Astrocyte (in vitro differentiated cells and primary cell): ENCODE measurements at places on chromosomes 7 and 10. TPM values are rescaled to one million over a fixed set of nuclear protein-coding genes. Genes with fewer than 3 reads are reported as not detected.

Gene ADCY1
- 1.2 and 1.6 TPM in 2 replicates for total RNA-seq

Gene NOS3
- total RNA-seq, result 1.8 and 2.0 TPM in 2 replicates

- DNase-seq, result no peak
- H3K4me1 ChIP-seq, result no peaks in the 10 kb centered on the region
- no peak overlapping the region for H3K4me3 ChIP-seq
These were observed 146.3 kb upstream of the EEPD1 start for GRCh38 chr7:36006636-36007229.

- H3K4me3 ChIP-seq, result no peak overlapping the region
- no peaks in the 10 kb centered on the region for H3K36me3 ChIP-seq
- peaks cover 19% of the 10 kb centered on the region for H3K4me1 ChIP-seq
- H3K27me3 ChIP-seq, result no peaks in the 10 kb centered on the region
These were observed 83.4 kb downstream of the ZRANB1 start for GRCh38 chr10:125025341-125025740.

- H3K36me3 ChIP-seq, result no peaks in the 10 kb centered on the region
- DNase-seq, result no peak
- H3K27me3 ChIP-seq, result no peaks in the 10 kb centered on the region
These were observed 70.1 kb upstream of the CABCOCO1 start for GRCh38 chr10:61592581-61592980.

DNA sequence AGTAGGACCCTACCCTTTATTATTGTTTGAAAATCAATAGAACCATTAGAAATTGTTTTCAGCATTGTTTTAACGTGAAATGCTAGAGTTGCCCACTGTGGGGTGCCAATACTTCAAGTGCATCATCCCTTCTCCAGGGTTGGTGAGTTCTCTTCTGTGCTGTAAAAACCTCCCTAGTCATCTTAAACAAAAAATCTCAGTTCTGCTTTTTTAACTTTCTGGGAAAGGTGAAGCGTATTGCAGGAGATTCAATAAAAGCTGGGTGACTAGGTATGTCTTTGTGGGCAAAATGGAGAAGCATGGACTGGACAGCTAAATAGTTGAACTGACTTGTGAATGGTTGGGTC, 699.1 kb downstream of the SUGCT start:
- no peaks in the 10 kb centered on the region for H3K4me1 ChIP-seq
- no peak overlapping the region for H3K27ac ChIP-seq
- no peak overlapping the region for H3K4me3 ChIP-seq
- H3K36me3 ChIP-seq, result no peaks in the 10 kb centered on the region
- peak; percentile 20 for DNase-seq

GRCh38 chr7:42103456-42103855, 133.6 kb downstream of the GLI3 start:
- H3K4me1 ChIP-seq, result peaks cover 7% of the 10 kb centered on the region
- no peak overlapping the region for H3K27ac ChIP-seq
- no peaks in the 10 kb centered on the region for H3K27me3 ChIP-seq
- no peak for DNase-seq

DNA sequence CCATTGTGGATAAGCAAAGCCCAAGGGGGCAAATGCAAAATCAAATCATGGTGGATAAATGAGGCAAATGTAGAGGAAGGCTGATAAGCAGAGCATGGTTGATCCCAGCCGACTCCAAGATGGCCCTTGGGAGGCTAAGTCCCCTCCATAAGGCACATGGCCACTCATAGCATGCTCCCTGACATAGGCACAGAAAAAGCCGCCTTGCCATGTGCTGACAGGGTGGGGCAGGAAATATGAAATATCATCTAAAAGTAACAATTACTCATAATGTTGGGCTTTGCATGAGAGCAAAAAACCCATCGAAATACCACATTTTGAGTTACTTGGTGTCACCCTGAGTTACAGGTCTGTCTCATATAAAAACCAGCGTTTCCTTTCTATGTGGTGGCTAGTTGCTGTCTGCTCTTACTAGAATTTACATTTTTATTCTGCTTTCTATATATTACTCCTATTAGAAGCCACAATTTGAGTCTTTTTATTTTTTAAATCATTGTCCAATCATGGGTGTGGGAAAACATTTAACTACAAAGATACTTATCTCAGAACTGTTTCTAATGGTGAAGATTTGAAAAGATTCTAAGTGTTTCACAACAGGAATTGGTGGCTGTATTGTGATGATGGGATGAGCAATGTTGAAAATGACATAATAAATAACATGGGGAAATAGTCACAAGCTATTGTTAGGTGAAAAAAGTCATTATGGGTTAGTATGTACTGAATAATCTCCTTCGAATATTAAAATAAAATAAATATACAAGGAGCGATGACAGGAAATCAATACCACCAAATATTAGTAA, 102.7 kb downstream of the CUBN start:
- H3K27ac ChIP-seq, result peak overlapping the region; percentile 98
- no peaks in the 10 kb centered on the region for H3K36me3 ChIP-seq
- DNase-seq, result no peak
- H3K27me3 ChIP-seq, result no peaks in the 10 kb centered on the region
- no peak overlapping the region for H3K4me3 ChIP-seq
- peaks cover 58% of the 10 kb centered on the region for H3K4me1 ChIP-seq

DNA sequence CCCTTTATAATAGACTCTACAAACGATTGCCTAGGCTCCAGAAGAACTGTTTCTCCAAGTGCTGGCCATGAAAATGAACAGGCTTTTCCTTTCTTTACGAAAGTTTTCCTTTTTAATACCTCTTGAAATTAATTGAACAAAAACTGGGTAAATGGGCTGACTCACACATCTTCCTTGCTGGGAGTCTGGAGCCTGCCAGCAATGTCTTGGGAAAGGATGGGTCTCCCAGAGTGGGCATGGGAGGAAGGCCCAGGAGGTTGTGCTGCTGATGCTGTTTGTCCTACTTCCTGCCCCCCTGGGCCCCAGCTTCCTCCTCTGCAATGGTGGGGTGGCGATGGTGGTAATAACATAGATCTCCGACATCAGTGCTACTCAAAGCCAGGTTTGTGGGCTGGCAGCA, 174.1 kb downstream of the RPS24 start:
- H3K4me3 ChIP-seq, result no peak overlapping the region
- peaks cover 9% of the 10 kb centered on the region for H3K4me1 ChIP-seq
- H3K36me3 ChIP-seq, result no peaks in the 10 kb centered on the region
- no peak overlapping the region for H3K27ac ChIP-seq
- H3K27me3 ChIP-seq, result peaks cover 4% of the 10 kb centered on the region
- no peak for DNase-seq

DNA sequence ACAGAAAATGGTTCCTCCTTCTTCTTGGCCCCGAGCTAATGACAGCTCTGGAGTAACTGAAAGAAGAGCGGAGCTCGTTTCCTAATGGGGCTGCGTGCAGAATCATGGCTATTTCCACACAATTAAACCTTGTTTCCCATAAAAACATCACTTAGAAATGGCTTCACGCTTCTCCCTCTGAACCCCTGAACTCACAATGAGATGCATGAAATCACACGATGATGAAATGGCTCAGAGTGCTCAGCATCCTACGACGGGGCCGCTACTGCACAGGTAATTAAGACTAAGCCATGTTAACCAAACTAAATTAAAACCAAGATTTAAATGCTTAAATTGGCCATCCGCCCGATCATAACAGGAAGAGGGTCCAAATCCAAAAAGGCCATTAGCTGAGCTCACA, 80.0 kb upstream of the DNAAF5 start:
- no peaks in the 10 kb centered on the region for H3K27me3 ChIP-seq
- no peak overlapping the region for H3K4me3 ChIP-seq
- DNase-seq, result no peak
- no peaks in the 10 kb centered on the region for H3K36me3 ChIP-seq
- H3K4me1 ChIP-seq, result no peaks in the 10 kb centered on the region

GRCh38 chr7:121519548-121520521, 123.7 kb upstream of the FAM3C start:
- no peaks in the 10 kb centered on the region for H3K36me3 ChIP-seq
- no peak overlapping the region for H3K4me3 ChIP-seq
- no peak overlapping the region for H3K27ac ChIP-seq
- no peak for DNase-seq

Gene DNAJC12
- total RNA-seq, result 1.7 and 2.1 TPM in 2 replicates

Gene FBXL13
- total RNA-seq, result 1.2 and 1.6 TPM in 2 replicates

DNA sequence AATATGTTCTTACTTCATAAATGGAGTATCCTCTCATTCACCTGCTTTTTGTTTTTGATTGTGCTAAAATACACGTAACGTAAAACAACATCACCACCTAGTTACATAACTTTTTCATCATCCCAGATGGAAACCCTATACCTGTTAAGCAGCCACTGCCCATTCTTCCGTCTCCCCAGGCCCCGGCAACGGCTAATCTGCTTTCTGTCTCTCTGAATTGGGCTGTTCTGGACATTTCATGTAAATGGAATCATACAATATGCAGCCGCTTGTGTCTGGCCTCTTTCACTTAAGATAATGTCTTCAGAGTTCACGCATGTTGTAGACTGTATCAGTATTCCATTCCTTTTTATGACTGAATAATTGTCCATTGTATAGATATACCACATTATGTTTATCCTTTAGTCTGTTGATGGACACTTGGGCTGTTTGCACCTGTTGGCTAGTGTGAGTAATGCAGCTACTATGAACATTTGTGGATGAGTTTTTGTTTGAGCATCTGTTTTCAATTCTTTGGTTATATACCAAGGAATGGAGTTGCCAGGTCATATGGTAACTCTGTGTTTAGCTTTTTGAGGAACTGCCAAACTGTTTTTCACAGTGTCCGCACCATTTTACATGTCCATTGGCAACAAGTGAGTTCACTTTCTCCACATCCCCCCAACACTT, 14.1 kb upstream of the SUN1 start:
- no peaks in the 10 kb centered on the region for H3K27me3 ChIP-seq
- peaks cover 15% of the 10 kb centered on the region for H3K4me1 ChIP-seq
- H3K36me3 ChIP-seq, result no peaks in the 10 kb centered on the region
- no peak overlapping the region for H3K4me3 ChIP-seq

- no peak for DNase-seq
- no peaks in the 10 kb centered on the region for H3K4me1 ChIP-seq
- no peak overlapping the region for H3K27ac ChIP-seq
- no peaks in the 10 kb centered on the region for H3K27me3 ChIP-seq
- no peaks in the 10 kb centered on the region for H3K36me3 ChIP-seq
These were observed 305.2 kb upstream of the PRKCQ start for GRCh38 chr10:6885284-6885683.

Gene MEOX2
- total RNA-seq, result not detected in 2 replicates

Gene PRR15
- 7.2 and 11.1 TPM in 2 replicates for total RNA-seq

- H3K36me3 ChIP-seq, result no peaks in the 10 kb centered on the region
- DNase-seq, result no peak
- H3K4me1 ChIP-seq, result no peaks in the 10 kb centered on the region
- no peak overlapping the region for H3K4me3 ChIP-seq
- no peak overlapping the region for H3K27ac ChIP-seq
These were observed 312.4 kb upstream of the DGKB start for GRCh38 chr7:15214976-15215375.

Gene LRRC27
- 7.8 and 8.0 TPM in 2 replicates for total RNA-seq

Gene NPTX2
- 2.4 and 4.2 TPM in 2 replicates for total RNA-seq

Gene UCN3
- total RNA-seq, result not detected in 2 replicates

GRCh38 chr7:3246651-3247050, 54.4 kb upstream of the SDK1 start:
- DNase-seq, result no peak
- no peak overlapping the region for H3K27ac ChIP-seq
- H3K27me3 ChIP-seq, result no peaks in the 10 kb centered on the region
- peaks cover 18% of the 10 kb centered on the region for H3K4me1 ChIP-seq
- no peak overlapping the region for H3K4me3 ChIP-seq

Gene ZNF33A
- total RNA-seq, result 8.4 and 11.6 TPM in 2 replicates

GRCh38 chr7:66426996-66427395, 201.7 kb upstream of the KCTD7 start:
- peak; percentile 10 for DNase-seq
- no peak overlapping the region for H3K4me3 ChIP-seq
- no peaks in the 10 kb centered on the region for H3K27me3 ChIP-seq
- no peaks in the 10 kb centered on the region for H3K36me3 ChIP-seq
- peaks cover 4% of the 10 kb centered on the region for H3K4me1 ChIP-seq

Gene ITGB1
- total RNA-seq, result 2,575 and 2,956 TPM in 2 replicates

- peaks cover 4% of the 10 kb centered on the region for H3K4me1 ChIP-seq
- H3K27ac ChIP-seq, result peak overlapping the region; percentile 99
- DNase-seq, result peak; percentile 71
- H3K36me3 ChIP-seq, result no peaks in the 10 kb centered on the region
- no peak overlapping the region for H3K4me3 ChIP-seq
- H3K27me3 ChIP-seq, result no peaks in the 10 kb centered on the region
These were observed 14.8 kb upstream of the ZMIZ2 start for GRCh38 chr7:44733708-44734481.

- DNase-seq, result no peak
- H3K36me3 ChIP-seq, result no peaks in the 10 kb centered on the region
- no peak overlapping the region for H3K27ac ChIP-seq
- H3K4me1 ChIP-seq, result peaks cover 21% of the 10 kb centered on the region
- H3K4me3 ChIP-seq, result no peak overlapping the region
These were observed 82.2 kb upstream of the HABP2 start for GRCh38 chr10:113470372-113471240.

GRCh38 chr7:49762666-49763065, 10.8 kb upstream of the VWC2 start:
- H3K4me3 ChIP-seq, result no peak overlapping the region
- no peaks in the 10 kb centered on the region for H3K4me1 ChIP-seq
- H3K27ac ChIP-seq, result no peak overlapping the region
- H3K27me3 ChIP-seq, result no peaks in the 10 kb centered on the region
- H3K36me3 ChIP-seq, result no peaks in the 10 kb centered on the region

- peak; percentile 90 for DNase-seq
- H3K36me3 ChIP-seq, result no peaks in the 10 kb centered on the region
- H3K4me1 ChIP-seq, result peaks cover 26% of the 10 kb centered on the region
- no peak overlapping the region for H3K27ac ChIP-seq
- no peak overlapping the region for H3K4me3 ChIP-seq
These were observed 56.6 kb upstream of the BET1 start for GRCh38 chr7:94060752-94061151.

- H3K36me3 ChIP-seq, result no peaks in the 10 kb centered on the region
- no peaks in the 10 kb centered on the region for H3K27me3 ChIP-seq
- H3K4me3 ChIP-seq, result no peak overlapping the region
These were observed 243.6 kb downstream of the CAMK1D start for GRCh38 chr10:12592967-12593366.

GRCh38 chr10:77594471-77594783, 43.2 kb downstream of the KCNMA1 start:
- H3K4me3 ChIP-seq, result no peak overlapping the region
- H3K4me1 ChIP-seq, result peaks cover 15% of the 10 kb centered on the region
- H3K27ac ChIP-seq, result no peak overlapping the region
- DNase-seq, result no peak

Gene GPR37
- total RNA-seq, result 9.0 and 9.8 TPM in 2 replicates

- no peaks in the 10 kb centered on the region for H3K27me3 ChIP-seq
- no peak overlapping the region for H3K27ac ChIP-seq
- H3K36me3 ChIP-seq, result no peaks in the 10 kb centered on the region
- H3K4me1 ChIP-seq, result peaks cover 14% of the 10 kb centered on the region
- H3K4me3 ChIP-seq, result no peak overlapping the region
These were observed 8.5 kb downstream of the CACUL1 start for GRCh38 chr10:118746246-118746645.

Gene SYCE1
- 0.23 TPM in 1 of 2 replicates, not detected in the other for total RNA-seq

- no peak overlapping the region for H3K4me3 ChIP-seq
- H3K27me3 ChIP-seq, result no peaks in the 10 kb centered on the region
- no peak for DNase-seq
- no peak overlapping the region for H3K27ac ChIP-seq
- H3K4me1 ChIP-seq, result peaks cover 31% of the 10 kb centered on the region
These were observed 46.7 kb downstream of the CAMK1D start for GRCh38 chr10:12396093-12396492.

Gene OR2F2
- total RNA-seq, result not detected in 2 replicates
